Activated CD4-positive, alpha-beta T cell treated with anti-CD3 and anti-CD28 coated beads, Interleukin-2, amount 50 U/mL, for 1 hour (primary cell): ENCODE measurements at places on chromosomes 5 and 9.
A peak's percentile ranks its signal among the peaks of the same experiment; 100 is the strongest.

DNA sequence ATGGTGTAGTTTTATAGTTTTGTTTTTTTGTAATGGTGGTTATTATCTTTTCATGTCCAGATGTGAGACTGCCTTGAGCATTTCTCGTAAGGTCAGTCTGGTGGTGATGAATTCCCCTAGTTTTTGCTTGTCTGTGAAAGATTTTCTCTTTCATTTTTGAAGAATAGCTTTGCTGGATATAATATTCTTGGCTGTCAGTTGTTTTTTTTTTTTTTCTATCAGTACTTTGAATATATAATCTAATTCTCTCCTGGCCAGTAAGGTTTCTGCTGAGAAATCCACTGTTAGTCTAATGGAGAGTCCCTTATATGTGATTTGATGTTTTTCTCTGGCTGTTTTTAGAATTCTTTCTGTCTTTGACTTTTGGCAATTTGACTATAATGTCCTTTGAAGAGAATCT lies 106.9 kb downstream of the CARTPT start:
- DNase-seq = no peak

DNA sequence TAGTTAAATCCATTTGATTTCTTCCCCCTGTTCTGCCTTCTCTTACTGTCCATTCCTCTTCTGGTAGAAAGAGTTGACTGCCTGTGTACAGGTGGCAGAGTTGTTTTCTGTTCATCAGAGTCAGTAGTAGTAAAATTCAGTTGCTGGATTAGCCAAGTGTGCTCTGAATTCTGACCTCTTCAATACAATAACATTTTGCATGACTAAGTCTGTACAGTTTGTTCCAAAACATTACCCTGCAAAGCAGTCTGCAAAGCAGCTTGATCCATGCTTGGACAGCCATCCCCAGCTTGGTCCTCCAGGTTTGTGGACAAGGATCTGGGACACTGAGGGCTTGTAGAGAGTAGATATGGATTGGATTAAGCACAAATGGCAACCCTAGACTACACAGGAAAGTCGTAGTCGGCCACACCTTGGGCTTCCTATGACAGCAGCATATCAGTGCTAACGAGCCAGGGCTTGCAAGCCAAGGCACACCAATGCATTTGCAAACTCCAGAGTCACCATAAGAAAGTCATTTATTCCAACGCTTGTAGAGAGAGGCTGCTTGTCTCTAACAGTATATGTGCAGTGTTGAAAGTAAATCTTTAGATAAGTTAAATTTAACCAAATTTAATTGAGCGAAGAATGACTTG lies 25.2 kb downstream of the IL12B start:
- no peak for DNase-seq

- no peak for DNase-seq
Measured at GRCh38 chr9:28234133-28234893, 661.0 kb upstream of the C9orf72 start.

GRCh38 chr9:80020530-80020929 lies 448.8 kb downstream of the TLE4 start:
- no peak for DNase-seq

- no peak for DNase-seq
Measured at GRCh38 chr5:75243100-75243499, 6.4 kb upstream of the ANKRD31 start.

DNA sequence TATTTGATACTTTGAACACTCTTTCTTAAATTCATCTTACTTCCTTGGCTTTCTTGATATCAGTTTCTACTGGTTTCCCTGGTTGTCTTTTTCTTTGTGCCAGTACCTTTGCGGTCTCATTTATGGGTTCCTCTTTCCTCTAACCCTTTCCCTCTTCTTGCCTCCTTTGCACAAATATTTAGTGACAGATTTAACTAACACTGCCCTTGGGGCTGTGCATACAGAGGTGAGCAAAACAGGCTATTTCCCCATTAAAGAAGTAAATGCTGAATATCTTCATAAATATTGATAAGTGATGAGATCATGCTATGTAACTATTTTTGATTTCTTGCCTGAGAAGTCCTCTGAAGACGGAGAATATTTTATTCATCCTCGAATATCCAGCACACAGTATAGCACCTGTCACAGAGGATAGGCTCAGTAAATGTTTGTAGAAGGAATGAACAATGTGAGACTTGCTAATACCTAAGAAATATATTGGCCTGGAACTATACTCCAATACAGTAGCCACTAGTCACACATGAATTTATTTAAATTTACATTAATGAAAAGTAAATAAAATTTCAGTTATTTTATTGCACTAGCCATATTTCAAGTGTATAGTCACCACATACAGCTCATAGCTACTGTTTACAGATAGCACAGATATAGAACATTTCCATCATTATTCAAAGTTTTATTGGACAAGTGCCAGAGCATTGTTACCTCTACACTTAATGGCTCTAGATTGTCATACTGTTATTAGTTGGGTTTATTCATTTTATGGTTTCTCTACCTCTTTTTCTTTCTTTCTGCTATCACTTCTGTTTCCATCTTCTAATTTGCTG lies 90.4 kb downstream of the RIC1 start:
- DNase-seq = no peak

DNA sequence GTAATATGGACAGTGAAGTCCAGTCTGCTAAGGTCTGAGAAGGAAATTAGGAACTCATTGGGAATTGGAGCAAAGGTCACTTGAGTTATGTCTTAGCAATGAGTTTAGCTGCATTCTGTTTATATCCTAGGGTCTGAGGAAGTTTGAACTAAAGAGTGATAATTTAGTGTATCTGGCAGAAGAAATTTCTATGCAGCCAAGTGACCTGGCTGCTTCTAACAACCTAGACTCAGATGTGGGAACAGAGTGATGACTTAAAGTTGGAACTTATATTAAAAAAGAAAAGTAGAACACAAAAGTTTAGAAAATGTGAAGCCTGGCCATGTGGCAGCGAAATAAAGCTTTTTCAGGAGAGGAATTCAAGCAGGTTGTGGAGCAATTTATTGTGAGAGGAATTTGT lies 106.2 kb downstream of the PRDM9 start:
- DNase-seq = no peak

DNA sequence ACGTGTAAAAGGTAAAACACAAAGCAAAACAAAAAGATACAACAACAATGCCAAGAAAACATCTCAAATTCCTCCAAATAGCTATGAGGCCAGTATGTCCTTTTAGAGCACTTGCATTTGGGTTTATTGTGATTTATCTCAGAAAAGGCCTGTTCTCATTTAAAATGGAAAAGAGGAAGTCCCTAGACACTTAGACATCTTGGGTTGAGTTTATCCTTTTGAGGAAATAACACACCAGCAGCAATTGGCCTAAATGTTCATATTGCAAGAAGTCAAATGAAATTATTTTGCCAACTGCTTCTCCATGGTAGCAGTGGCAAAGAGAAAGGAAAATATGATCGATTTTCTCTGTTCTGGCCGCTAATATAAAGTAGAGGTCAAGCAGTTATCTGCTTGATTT lies 43.6 kb upstream of the TRMT10B start:
- no peak for DNase-seq

GRCh38 chr9:96599298-96599697 lies 20.3 kb downstream of the CDC14B start:
- no peak for DNase-seq

GRCh38 chr5:114055318-114056184 lies 306.3 kb upstream of the KCNN2 start:
- DNase-seq = no peak

GRCh38 chr5:79235261-79235633 lies 684 bp upstream of the JMY start:
- no peak for DNase-seq

- DNase-seq = no peak
Measured at GRCh38 chr9:27990524-27990923, 417.2 kb upstream of the C9orf72 start.

DNA sequence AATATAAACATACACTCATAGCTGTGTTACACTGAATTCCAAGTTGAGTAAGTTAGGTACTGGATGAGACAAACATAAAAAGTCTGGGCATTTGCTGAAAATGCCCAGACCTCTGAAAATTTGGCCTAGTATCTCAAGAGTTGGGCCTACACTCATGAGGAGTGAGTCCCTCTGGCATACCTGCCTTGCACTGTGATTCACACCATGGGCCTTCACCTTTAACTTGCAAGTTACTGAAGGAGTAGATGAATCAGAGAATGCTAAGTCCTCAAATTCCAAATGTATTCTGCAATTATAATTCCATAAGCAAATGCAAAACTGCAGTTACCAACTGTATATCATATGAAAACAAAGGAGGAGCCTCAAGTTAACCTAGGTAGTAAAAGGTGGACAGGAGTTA lies 32.3 kb upstream of the C9orf40 start:
- no peak for DNase-seq

DNA sequence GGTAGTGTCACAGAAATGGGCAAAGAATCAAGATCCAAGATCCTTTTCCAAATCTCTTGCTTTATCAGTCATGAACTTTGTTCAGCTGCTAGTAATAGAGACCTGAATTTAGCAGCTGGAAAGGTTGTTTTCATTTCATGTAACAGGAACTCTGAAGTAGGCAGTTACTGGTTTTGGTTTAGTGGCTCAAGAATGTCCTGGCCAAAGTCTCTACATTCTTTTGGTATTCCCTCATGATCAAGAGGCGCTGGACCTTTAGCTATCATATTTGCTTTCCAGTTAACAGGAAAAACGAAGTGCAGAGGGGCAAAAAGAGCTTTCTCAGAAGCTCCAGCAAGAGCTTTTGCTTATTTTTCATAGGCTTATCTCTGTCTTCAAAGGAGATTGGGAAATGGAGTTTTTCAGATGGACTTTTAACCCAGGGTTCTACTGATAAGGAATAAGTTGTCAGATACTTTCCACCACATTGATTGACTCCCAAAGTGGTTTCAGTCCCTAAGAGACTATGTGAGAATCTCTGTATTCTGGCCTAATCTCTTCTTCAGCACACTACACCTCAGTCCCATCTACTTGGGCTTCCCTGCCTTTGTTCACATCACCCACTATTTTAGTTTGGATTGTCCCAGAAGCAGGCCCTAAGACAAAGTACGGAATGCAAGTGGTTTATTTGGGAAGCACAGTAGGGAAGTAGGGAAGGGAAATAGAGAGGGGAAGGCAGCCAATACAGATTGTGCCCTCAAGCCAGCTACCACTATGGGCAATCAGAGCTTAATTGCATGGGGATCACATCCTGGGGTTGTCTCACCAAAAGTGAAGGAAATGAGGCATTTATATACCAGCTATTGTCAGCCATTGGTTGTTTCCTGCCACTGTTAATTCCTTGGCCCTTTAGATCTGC lies 359.3 kb downstream of the LRRC70 start:
- DNase-seq = no peak

DNA sequence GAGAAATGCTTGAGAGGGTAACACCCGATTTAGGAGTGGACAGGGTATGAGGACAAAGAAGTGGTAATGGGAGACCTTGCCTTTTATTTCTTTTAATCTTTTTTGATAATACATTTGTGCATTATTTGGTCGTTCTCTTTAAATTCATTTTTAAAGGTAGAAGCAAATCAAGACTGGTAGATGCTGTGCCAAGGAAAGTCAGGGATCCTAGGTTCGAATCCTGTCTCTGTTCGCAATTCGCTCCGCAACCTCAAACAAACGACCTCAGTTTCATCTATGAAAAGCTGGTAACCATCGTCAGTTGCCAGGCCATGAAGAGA lies 353 bp upstream of the TMED9 start:
- DNase-seq = no peak

- DNase-seq = no peak
Measured at GRCh38 chr9:19440823-19441580, 32.2 kb downstream of the ACER2 start.

- no peak for DNase-seq
Measured at GRCh38 chr9:115855458-115856133, 298.0 kb upstream of the PAPPA start.

DNA sequence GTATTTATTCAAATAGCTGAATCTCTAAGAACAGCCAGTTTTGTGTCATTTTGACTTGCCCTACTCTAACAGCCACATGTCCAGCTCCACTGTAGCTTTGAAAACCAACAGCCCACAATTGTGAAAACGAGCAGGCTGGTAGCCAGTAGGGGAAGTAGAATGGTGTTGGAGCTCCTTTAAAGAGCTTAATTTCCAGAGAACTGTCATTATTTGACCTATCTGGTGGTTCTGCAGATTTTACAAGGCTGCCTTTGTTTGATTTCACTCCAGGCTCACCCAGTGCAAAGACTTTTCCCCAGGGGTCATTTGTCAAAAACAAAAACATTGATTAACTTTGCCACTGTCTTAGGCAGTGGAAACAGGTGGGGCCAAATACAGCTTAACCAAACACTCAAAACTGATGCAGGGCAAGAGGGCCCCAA lies 3.2 kb upstream of the PJA2 start:
- DNase-seq = no peak

DNA sequence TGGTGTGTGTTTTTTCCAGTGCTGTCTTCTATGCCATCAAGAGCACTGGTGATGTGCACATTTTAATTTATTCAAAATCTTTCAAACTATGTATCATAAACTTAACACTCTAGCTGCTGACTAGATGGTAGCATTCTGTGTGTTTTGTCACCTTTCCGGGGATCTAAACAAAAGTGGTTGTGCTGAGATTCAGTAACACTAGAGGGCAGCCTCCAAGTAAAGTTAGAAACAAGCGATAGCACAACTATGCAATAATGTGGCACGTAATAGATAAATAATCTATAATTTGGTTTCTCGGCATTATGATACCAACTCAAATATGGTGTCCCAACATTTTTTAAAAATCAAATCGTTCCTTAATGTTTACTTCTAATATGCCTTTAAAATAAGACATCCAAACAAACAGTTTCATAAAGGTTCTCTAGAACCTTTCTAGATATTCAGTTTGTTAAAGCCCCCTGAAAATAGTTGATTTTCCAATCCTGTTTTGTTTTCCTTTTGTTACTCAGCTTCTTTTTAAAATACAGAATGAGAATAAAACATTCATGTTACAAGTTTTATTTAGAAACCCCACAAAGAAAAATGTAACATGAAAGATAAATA lies 16.9 kb downstream of the SEMA6A start:
- DNase-seq = no peak

GRCh38 chr9:9998491-9999287 lies 614.1 kb downstream of the PTPRD start:
- no peak for DNase-seq

- DNase-seq = no peak
Measured at GRCh38 chr9:26260238-26260637, 582.0 kb upstream of the TUSC1 start.

- no peak for DNase-seq
Measured at GRCh38 chr5:172973931-172974330, 9.6 kb upstream of the ATP6V0E1 start.

GRCh38 chr5:16550316-16550952 lies 66.4 kb downstream of the RETREG1 start:
- peak; percentile 3 for DNase-seq

GRCh38 chr5:142095035-142095434 lies 13.5 kb upstream of the NDFIP1 start:
- DNase-seq = peak; percentile 50

GRCh38 chr5:92884469-92884868 lies 696.5 kb downstream of the NR2F1-AS1 start:
- DNase-seq = no peak
